Hepatic stellate cell (primary cell): ENCODE measurements at places on chromosomes 3 and 15.
A peak's percentile ranks its signal among the peaks of the same experiment; 100 is the strongest.

- DNase-seq, result peak; percentile 60
Measured at GRCh38 chr3:185823078-185824044, 1.5 kb downstream of the IGF2BP2 start.

- no peak for DNase-seq
Measured at GRCh38 chr3:62558549-62559112, 185.3 kb upstream of the FEZF2 start.

DNA sequence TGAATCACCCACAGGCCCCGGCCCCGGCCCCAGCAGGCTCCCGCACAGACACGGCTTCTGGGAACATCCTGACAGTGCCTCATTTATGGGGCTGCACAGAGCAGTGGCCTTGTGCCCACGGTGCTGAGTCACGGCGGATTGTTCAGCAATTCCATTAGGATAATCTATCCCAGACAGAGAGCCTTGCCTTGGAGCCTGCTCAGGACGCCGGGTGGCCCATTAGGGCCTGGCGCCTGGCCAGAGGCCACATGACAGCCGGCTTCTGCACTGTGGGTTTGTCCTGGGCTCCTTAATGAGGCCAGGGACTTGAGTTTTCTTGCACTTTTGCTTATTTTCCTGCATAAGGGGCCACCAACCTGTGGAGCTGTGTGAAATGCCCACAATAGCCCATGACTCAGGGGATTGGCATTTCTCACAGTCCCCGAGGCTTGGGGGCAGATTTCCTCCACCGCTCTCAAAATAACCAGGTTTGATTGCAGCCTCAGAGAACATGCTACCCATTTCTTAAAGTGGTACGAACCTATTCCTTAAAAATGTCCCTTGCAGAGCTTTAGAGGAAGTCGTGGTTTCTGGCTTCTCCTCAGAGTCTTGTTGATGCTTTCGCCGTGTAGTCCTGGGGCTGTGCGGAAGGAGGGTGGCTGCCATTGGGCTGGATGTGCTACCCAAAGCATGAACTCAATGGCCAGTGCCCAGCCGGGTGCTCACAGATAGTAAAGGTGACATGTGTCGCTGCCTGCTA lies 19.0 kb downstream of the SYNM start:
- DNase-seq, result peak; percentile 94

DNA sequence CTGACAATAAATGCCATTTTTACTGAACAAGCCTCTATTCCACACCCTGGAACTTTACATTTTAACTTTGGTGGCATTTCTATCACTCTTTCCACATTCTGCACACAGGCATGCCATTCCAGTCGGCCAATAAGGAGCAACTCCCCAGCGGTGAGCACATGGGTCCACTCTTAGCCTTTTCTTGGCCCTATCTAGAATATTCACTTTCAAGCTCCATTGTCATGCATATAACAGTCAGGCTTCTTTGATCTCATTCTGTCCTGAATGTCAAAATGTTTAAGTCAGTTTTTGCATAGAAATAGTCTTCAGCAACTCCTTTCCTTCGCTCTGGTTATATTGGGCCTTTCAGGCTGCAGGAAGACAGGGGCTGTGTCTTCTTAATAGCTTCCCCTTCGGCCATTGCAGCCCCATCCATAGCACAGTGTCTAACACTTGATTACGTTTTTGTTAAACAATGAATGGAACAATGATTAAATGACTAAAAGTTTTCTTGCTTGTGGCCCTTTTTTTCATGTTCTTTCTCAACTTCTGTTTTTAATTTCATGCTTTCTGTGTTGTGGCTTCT lies 427.3 kb downstream of the MFSD1 start:
- DNase-seq, result no peak

GRCh38 chr3:160455846-160456245 lies 6.3 kb upstream of the TRIM59 start:
- DNase-seq, result no peak

DNA sequence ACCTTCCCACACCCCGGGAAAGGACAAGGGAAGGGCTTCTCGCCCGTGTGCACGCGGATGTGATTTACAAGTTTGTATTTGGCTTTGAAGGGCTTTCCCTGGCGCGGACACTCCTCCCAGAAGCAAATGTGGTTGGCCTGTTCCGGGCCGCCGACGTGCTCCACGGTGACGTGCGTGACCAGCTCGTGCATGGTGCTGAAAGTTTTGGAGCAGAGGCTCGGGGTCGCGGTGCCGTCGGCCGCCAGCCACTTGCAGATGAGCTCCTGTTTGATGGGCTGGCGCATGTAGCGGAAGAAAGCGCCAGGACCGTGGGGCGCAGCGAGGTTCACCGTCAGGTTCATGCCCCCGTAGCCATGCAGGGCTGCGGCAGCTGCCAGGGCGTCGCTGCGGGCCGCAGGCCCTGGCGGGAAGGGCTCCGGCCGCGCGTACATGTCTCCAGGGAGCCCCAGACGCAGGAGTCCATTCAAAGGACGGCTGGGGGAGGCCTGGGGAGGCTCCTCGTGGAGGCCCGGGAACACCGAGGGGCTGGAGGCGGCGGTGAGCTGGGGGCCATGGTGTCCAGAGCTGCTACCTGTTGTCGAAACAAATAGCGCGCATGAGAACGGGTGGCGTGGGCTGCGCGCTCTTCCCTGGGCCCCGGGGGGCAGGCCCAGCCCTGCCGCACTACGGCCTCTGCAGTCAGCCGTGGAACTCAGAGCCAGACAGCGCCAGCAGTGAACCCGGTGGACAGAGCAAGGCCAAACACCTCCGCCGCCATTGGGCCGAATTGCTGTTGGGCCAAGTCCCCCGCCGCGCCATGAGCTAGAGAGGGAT lies 10.2 kb downstream of the ZIC4 start:
- DNase-seq, result no peak

GRCh38 chr15:79944622-79945021 lies 26.4 kb downstream of the BCL2A1 start:
- DNase-seq, result no peak

GRCh38 chr15:44207643-44208042 lies 12.6 kb upstream of the FRMD5 start:
- peak; percentile 35 for DNase-seq

GRCh38 chr3:171566803-171567422 lies 106.7 kb upstream of the TNIK start:
- peak; percentile 21 for DNase-seq

GRCh38 chr3:149042789-149043386 lies 43.4 kb downstream of the HLTF start:
- peak; percentile 19 for DNase-seq

GRCh38 chr3:6035626-6036025 lies 825.3 kb upstream of the GRM7 start:
- no peak for DNase-seq

DNA sequence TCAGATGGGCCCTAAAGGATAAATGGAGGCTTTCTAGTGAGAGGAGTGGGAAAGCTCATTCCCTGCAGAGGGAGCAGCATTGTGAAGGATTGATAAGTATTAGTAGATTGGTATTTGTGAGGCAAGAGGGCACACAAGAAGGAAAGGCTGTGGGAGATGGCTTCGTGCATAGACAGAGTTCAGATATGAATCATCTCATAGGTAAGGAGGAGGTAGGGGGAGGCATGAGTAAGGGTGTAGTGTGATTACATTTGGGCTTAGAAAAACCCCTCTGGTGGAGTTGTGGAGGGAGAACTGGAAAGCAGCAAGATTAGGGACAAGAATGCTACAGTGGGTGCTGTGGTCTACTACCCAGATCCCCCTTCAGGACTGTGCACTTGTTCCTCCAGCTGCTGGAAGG lies 29.6 kb downstream of the ONECUT1 start:
- DNase-seq, result no peak
